A673 (cell line): ENCODE measurements at places on chromosomes 5 and 9. TPM values are rescaled to one million over a fixed set of nuclear protein-coding genes. Genes with fewer than 3 reads are reported as not detected.

RORB gene
- 0.02 TPM in 1 of 2 replicates, not detected in the other for total RNA-seq

IRGM gene
- total RNA-seq, result not detected in 2 replicates

IL4 gene
- not detected in 2 replicates for total RNA-seq

DNA sequence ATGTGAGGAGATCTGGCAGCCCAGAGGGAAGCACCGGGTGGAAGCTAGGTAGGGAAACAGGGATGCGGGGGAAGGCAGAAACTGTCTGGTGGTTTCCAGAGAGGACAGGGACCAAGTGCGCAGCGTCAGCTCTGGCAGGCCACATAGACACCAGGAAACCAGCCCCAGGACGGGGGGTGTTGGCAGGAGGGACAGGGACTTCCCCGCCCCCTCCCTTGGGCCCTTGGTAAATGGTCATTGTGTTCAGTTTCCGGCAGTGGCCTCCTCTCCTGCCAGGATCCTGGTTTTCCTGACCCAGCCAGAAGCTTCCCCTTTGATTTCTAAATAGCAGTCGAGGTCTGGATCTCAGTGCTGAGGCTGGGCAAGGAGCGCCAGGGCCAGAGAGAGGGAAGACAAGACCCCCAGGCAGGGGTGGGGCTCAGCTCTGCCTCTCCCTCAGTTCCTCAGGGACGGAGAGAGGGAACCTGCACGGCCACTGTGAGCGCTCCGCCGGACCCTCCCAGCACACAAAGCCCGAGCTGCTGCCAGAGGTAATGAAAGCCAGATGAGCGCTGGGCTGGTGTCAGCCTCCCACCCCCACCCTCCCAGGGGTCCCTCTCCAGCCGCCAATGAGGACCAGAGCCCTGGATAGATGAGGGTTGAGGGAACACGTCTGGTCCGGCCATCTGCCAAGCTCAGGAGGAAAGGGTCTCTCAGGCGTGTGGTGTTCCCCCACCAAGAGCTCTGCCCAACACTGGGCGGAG is 1.8 kb downstream of the RALGDS start:
- no peaks in the 10 kb centered on the region for H3K27me3 ChIP-seq
- no peaks in the 10 kb centered on the region for H3K36me3 ChIP-seq
- H3K27ac ChIP-seq, result peak overlapping the region; percentile 47
- no peak for DNase-seq
- peak overlapping the region; percentile 65 for H3K4me3 ChIP-seq

DNA sequence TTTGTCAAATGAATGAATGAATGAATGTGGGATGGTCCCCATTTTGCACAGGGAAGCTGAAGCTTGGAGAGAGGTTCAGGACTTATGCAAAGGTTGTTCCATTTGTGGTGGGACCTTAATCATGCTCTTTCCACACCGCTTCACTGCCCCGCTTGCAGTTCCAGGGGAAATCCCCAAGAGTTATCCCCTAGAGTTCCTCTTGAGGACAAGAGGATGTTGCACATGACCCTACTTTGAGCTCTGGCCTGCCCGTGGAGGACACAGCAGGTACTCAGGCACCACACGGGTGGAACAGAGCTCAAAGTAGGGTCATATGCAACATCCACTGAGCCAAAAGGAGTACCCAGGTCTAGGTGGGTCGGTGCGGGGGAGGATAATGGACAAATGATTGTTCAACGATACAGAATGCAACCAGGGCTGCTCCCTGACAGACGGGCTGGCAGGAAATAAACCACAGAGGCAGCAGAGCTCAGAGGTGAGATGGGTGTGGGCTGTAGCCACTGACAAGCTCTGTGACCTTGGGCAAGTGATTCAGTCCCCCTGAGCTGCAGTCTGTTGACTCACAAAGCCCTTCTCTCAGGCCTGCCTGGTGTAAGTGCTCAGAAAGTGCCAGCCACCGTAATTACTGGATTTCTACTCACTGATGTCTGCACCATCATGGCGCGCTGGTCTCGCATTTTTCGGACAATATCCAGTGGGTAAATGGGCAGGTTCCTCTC is 60.3 kb upstream of the EPB41L4B start:
- H3K27ac ChIP-seq, result no peak overlapping the region
- H3K36me3 ChIP-seq, result no peaks in the 10 kb centered on the region
- no peak for DNase-seq
- H3K4me1 ChIP-seq, result no peaks in the 10 kb centered on the region
- no peak overlapping the region for H3K4me3 ChIP-seq

DNA sequence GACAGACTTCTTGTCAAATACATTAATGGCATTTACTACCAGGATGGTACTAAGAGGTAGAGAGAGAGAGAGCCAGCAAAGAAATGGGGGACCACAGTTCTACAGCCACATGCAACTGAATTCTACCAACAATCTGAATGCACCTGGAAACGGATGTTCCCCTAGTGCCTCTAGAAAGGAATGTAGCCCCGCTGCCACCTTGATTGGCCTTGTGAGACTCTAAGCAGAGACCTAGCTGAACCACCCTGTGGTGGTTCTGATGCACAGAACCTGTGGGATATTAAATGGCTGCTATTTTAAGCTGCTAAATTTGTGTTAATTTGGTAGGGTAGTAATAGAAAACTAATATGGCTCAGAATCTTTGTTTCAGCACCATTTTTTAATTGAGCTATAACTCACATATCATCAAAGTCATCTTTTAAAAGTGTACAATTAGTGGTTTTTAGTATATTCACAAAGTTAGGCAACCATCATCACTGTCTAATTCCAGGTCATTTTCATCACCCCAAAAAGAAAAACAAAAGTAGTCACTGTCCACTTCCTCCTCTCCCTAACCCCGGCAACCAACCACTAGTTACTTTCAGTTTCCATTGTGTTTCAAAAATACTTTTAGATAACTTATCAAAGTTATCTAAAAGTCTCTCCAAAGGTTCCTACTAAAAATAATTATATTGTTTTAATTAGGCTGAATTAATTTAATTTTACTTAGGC is 51.7 kb downstream of the CPLANE1 start:
- H3K36me3 ChIP-seq, result no peaks in the 10 kb centered on the region
- no peaks in the 10 kb centered on the region for H3K27me3 ChIP-seq
- H3K4me3 ChIP-seq, result no peak overlapping the region
- no peak for DNase-seq
- no peaks in the 10 kb centered on the region for H3K4me1 ChIP-seq
